Activated naive CD8-positive, alpha-beta T cell treated with anti-CD3 and anti-CD28 coated beads for 36 hours (primary cell): ENCODE measurements at places on chromosomes 6 and 20.

DNA sequence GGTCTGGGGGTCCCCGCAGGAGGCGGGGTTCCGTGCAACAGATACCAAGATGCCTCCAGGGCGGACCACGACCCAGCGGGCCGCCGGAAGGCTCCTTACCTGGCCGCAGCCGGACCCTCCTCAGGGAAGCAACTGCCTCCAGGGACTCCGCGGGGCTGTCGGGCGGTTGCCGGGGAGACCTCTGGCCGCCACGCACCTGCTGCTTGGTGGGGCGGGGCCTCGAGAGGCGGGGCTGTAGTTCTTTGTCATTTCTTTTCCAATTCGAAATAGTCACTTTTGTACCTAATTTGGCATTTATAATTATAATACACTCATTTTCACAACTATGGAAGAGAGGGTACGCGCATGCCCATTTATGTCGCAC is 647 bp downstream of the AK9 start:
- peak; percentile 73 for DNase-seq

GRCh38 chr6:113733381-113733780 is 123.8 kb upstream of the MARCKS start:
- no peak for DNase-seq

GRCh38 chr6:15845492-15845891 is 182.7 kb upstream of the DTNBP1 start:
- no peak for DNase-seq

DNA sequence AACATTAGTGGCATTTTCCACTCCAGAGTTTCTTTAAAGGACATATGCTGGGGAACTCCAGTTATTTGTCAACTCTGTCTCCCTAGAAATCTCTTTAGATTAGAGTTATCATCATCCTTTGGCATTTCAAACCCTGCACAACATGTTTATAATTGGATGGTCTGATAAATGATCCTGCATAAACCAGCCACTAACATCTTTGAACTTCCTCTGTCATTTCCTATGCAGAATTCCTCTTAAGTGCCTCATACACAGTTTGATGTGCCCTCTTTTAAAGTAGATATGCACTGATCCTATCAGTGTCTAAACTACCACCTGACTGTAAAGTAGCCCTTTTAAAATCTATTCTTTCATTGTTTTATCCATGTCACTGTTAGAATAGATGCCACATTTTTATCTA is 306.3 kb upstream of the IRAK1BP1 start:
- DNase-seq: no peak

DNA sequence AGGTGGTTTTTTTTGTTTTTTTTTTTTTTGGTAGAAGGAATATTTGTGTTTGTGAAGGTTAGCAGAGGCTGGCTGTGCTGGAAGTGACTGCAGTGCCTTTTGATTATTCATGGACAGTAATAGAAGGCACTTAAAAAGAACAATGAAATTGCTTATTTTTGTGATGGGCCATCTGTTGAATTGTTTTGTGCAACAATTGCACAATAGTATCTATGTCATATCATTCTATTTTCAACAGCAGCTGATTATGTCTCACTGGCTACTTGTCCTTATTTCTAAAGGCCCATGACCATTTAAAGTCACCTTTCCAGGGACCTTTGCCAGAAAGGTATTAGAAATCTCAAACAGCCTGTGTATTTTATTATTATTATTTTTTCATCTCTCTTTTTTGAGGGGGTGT is 70.6 kb downstream of the AFG1L start:
- DNase-seq: no peak

- DNase-seq: peak; percentile 31
These were observed 1.2 kb downstream of the TREML2 start for GRCh38 chr6:41199552-41200246.

GRCh38 chr6:147109707-147110106 is 94.5 kb upstream of the STXBP5 start:
- DNase-seq: no peak

GRCh38 chr20:36606158-36607066 is 833 bp downstream of the RAB5IF start:
- DNase-seq: no peak

GRCh38 chr20:47493175-47493962 is 8.3 kb upstream of the NCOA3 start:
- DNase-seq: peak; percentile 57

GRCh38 chr20:54980103-54980960 is 504.9 kb downstream of the DOK5 start:
- no peak for DNase-seq

- no peak for DNase-seq
These were observed 22.3 kb downstream of the C6orf163 start for GRCh38 chr6:87366899-87367298.

DNA sequence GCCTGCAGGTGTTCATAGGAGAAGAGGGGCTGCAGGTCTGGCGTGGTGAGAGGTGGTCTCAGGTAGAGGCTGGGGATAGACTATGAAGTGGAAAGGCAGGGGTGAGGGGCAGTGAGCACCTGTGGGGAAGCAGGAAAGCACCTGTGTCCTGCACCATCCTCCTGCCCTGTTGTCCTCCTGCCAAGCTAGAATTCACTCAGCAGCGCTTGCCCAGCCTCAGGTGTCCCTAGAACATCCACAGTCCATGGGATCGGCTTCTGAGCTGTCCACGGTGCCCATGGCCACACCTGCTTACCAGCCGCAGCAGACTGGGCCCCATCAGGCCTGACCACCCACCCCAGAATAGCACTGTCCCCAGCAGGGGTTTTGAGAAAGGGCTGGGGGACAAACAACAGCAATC is 456.2 kb upstream of the SULF2 start:
- DNase-seq: no peak

GRCh38 chr20:49483696-49484123 is 1.2 kb upstream of the KCNB1 start:
- peak; percentile 3 for DNase-seq
